Renal cortical epithelial cell (primary cell): ENCODE measurements at places on chromosomes 16 and 17. TPM values are rescaled to one million over a fixed set of nuclear protein-coding genes. Genes with fewer than 3 reads are reported as not detected.

The KRTAP1-5 gene
- total RNA-seq = not detected in 2 replicates

The VASN gene
- 10.6 and 47.0 TPM in 2 replicates for total RNA-seq

The NPIPA2 gene
- total RNA-seq = 0.25 TPM in 1 of 2 replicates, not detected in the other

DNA sequence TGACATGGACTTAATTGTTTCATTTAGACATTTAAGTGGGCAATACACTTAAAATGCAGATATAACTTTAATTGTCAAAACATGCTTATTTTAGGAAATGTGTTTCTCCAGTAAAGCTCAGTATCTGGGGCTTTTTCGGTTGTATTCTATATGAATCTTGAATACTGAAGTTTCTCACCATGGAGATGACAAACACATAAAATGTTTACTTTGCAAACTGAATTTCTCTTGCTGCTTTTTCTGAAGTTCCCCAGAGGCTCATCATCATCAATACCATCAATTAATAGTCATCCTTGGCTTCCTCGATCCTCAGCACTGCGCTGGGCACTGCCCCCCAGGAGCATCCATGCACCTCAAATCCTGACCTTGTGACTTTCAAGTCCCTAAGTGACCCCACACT lies 227.3 kb downstream of the WWOX start:
- DNase-seq = no peak

GRCh38 chr17:62064791-62065563 lies at the start of gene MED13:
Gene MED13 (minus strand): TSS chr17:62065278. CDS start chr17:62065205, 73 bp downstream.
- no peak for DNase-seq

GRCh38 chr17:3710951-3711383 lies 12.7 kb upstream of the HASPIN start:
- DNase-seq = peak; percentile 71

- DNase-seq = no peak
These were observed 68.0 kb downstream of the CBLN1 start for GRCh38 chr16:49213594-49213993.

DNA sequence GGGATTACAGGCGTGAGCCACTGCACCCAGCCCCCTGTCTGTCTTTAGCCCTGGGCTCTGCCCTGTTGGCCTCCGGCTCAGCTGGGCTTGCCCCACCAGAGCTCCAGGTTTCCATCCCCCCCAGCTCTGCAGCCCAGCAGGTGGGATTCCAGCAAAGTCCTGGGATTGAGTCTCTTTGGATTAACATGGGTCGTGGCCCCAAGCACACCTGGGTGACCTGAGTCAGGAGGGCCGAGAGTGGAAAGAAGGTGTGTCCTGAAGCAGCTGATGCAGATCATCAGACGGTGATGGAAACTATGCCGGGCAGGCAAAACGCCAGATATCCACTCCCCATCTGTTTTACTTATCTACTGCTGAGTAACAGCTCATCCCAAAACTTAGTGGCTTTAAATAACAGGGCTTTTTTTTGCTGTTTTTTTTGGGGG lies 72.5 kb downstream of the KNOP1 start:
- DNase-seq = no peak
